ENCODE measurements at places on chromosomes 13 and 19.

DNA sequence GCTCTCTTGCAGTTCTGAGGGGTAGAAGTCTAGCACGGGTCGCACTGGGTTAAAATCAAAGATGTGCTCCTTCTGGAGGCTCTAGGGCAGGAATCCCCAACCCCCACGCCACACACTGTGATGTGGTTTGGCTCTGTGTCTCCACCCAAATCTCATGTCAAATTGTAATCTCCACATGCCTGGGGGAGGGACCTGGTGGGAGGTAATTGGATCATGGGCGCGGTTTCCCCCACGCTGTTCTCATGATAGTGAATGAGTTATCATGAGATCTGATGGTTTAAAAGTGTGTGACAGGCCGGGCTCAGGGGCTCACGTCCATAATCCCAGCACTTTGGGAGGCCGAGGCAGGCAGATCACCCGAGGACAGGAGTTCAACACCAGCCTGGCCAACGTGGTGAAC, 26.6 kb upstream of the CALM3 start:
- DNase-seq, result peak; percentile 27

- peak; percentile 53 for DNase-seq
Observed at GRCh38 chr19:10685210-10685609, 16.0 kb upstream of the QTRT1 start.

GRCh38 chr19:15297416-15298224, 34.7 kb downstream of the BRD4 start:
- DNase-seq, result no peak

DNA sequence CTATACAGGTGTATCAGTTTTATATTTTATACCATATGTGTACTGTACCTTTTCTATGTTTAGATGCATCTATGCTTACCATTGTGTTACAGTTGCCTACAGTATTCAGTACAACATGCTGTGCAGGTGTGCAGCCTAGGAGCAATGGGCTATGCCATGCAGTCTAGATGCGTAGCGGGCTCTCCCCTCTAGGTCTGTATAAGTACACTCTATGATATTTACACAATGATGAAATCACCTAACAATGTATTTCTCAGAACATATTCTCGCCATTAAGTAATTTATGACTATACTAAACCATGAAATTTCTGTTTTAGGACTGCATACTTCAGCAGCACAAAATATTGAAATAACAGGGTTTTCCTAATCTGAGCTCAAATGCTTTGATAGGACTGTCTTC, 179.6 kb downstream of the RFC3 start:
- DNase-seq, result no peak

GRCh38 chr13:112931028-112931934, 37.7 kb upstream of the MCF2L start:
- no peak for DNase-seq

DNA sequence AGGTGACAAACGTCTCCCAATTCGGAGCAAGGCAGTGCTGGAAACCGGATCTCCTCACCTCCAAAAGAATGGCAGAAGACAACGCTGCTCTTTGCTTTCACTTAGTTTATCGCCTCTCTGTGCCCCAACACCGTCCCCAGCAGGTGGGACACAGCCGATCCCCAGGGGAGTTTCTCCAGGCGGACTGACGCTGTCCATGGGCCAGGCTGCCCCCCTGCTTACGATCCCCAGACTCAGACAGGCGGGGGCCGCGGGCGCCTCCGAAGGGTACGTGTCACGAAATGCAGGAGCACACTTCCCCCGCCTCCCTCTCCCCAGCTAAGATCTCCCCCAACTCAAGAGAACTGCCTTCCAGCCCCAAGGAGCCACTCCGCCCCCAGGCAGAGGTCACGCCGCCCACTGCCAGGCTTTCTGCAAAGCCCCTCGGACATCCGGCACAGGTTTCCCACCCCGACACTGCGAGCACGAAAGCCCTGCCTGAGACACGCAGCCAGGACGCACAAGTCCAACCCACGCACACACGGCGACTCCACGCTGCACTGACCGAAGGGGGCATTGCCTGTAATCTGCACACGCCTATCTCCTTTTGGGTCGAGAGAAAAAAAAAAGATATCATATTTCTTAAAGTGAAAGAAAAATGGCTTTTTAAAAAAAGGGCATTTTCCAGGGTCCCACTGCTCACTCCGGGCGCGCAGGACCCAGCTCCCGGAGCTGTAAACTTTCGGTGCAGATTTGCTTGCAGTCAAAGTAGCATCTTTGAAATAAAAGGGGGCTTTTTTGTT, 2.0 kb downstream of the SPRY2 start:
- DNase-seq, result peak; percentile 85

DNA sequence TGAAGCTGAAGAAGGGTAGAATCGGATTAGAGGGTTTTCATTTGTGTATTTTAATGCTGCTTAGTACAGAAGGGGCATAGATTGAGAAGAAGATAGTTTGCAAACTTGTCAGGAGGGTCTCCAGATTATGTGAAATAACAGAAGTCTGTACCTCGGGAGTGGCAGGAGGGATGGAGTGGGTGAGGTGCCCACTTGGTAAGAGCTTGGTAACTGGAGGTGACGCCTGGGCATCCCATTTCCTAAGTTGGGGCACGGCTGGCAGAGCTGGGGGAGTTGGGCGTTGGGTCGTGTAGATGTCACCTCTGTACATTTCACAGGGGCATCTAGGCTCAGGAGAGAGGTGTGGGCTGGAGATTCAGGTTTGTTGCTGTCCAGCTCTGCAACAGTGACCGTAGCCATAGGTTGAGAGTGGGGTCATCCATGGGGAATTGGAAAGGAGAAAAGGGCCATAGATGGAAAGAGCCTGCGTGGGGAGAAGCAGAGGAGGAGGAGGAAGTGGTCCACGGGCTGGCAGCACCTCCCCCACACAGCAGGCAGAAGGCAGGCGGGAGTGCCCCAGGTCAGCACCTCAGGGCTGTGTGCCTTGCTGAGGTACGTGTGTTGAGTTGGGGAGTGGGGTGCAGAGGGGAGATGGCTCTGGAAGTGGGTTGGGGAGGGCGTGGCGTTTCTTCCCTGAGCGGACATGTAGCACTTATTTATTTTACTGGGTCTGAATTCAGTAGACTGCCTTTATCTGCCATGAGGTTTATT, 31.2 kb downstream of the MPHOSPH8 start:
- DNase-seq, result no peak

DNA sequence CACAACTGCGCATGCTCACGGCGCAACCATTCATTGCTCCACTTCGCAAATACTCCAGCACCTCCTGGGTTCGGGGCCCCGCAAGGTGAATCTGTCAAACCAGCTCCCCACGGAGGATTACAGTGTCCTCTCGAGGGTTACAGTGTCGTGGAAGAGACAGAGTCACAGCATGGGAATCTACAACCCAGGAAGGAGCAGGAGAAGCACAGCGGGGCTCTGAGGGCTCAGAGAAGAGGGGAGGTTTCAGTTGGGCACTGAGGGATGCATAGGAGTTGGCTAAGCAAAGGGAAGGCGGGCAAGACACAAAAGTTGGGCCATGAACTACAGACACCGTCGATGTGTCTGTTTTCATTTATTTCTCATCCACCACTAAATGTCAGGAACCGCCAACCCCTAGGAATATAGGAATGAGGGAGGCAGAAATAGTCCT, 1.0 kb upstream of the GTF2F1 start:
- DNase-seq, result no peak

GRCh38 chr19:49911381-49912145, 14.9 kb upstream of the IL4I1 start:
- DNase-seq, result peak; percentile 64

DNA sequence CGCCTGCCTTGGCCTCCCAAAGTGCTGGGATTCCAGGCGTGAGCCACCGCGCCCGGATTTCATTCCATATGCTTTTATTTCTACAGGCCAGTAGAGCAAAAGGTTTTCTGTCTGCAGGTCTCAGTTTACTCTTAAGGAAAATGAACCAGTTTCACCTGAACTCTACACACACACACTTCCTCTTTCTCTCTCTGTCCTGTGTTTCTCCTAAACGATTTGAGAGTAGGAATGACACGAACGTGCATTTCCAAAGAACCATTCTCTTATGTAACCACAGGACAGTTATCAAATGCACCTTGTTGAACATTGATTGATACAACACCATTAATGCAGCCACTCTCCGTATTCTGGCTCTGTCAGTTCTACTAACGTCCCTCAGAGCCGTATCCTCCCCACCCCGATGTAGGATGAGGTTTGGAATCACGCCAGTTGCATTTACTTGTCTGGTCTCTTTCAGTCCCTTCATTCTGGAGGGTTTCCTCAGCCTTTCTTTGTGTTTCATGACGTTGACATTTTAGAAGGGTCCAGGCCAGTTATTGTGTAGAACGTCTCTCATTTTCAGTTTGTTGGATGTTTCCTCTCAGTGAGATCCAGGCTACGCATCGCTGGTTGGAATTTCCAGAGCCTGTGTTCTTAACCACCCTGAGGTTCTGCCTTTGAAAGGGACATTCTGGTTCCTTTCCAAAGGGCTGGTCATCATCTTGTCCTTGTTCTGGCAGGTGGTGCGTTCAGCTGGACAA, 36.0 kb downstream of the BICRA start:
- no peak for DNase-seq

- DNase-seq, result peak; percentile 29
Observed at GRCh38 chr13:80873589-80873988, 532.7 kb upstream of the SPRY2 start.

- DNase-seq, result peak; percentile 26
Observed at GRCh38 chr19:38073841-38074685, 150.0 kb downstream of the DPF1 start.

GRCh38 chr13:26486550-26486949, 70.9 kb upstream of the WASF3 start:
- DNase-seq, result no peak

GRCh38 chr19:2057484-2058469, 6.7 kb upstream of the MKNK2 start:
- no peak for DNase-seq

- no peak for DNase-seq
Observed at GRCh38 chr19:19315444-19315843, 4.9 kb downstream of the SUGP1 start.

GRCh38 chr19:55485439-55486011, 537 bp downstream of the NAT14 start:
- DNase-seq, result no peak

DNA sequence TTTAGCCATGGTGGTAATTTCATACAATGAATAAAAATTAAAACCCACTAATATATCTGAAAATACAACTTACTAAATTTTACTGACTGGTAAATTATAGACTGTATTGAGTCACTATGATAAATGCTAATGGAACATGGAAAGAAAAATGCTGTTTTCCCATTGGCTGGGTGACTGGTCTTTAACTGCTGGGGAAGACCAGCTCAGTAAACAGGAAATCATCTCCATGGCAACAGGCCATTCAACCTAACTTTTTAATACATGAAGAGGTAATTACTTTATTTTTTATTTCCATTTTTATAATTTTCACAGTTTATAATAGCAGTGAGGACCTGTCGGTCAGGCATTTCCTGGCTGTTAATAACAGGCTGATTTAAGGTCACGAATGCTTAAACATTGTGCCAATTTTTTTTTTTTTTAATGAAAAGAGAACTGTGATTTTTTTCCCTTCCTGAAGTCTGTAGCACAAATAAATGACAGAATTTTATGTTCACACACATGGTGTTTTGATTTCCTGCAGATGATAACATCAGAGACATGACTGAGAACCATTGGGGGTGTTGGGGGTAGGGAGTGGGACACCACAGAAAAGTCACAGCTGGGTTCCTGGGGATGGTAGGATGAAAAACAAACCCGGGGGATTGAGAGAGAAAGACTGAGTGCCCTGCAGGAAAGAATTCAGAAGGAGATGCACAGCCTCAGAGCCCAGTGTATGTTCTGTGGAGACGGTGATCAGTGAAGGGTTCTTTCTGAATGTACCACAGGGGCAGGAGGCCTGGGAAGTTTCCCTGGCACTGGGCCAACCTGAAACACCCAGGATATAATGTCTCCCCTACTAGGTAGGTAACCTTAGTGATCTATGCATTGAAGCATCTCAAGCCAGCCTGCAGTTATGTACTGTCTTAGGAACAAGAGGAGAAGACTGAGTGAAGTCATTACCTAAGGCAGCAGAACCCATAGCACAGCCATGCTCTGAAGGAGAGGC, 297.1 kb downstream of the COG6 start:
- DNase-seq, result no peak

DNA sequence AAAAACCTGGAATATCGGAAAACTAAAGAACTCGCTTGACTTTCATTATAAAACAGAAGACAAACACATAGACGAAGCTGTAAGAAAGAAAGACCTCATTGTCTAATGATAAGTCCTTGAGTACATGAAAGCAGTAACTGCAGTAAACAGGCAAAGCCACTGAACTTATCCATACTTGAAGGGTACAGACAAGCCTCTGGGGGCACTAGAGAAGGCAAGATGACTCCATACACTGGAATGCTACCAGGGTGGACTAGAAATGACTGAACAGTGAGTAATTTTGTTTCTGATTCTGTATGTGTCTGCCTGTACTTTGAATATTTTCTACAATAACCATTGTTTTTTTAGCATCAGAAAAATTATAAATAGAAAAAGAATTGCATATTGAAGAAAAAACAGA, 507.9 kb downstream of the UQCRFS1 start:
- no peak for DNase-seq

DNA sequence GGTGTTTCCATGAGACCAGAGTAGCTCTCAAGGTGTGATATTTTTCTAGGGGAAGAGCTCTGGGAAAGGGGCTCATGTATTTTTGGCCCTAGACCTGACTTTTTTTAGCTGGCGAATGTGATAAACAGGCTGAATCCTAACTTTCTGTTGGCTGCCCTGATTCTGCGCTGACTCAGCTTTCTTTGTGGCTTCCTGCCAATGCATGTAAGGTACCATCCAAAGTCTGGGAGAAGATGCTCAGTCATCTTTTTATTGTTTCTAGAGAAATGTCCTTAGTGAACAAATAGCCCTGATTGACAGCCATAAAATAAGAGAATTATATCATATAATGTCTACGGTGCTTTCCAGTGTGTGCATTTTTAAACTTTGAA, 113.6 kb upstream of the MBNL2 start:
- DNase-seq, result no peak

DNA sequence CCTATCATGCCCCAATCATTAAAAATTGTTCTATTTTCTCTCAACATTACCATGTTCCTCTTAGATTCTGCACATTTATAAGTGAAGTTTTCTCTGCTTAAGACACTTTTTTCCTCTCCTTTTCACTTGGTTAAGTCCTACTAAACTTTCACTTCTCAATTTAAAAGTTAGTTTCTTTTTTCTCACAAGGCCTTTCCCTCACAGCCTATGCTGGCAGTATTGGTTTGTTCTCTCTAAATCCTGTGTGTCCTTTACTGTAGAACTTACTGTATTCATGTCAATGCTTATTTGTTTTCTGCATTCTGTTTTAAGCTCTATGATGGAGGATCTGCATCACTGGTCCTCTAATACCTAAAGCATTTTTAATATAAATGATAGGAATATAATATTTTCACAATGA, 2816.6 kb downstream of the PCDH9 start:
- no peak for DNase-seq

DNA sequence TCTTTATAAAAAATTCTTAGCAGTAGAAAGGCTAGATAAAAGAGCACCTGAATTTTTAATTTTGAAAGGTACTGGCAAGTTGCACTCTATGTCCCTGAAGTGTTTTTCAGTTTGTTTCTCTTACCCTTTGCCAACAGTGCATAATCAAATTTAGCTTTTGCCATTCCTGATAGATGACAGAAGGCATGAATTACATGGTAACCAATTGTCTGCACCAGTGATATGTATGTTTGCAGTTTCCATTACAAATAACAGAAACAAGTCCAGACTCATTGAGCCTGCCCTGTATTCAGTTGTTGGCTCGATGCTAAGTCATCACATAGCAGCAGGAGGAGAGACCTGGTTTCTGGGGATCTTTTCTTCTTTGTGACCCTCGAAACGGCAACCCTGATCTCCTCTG, 309.8 kb downstream of the DNAJC15 start:
- DNase-seq, result no peak
